WTC11 (cell line): ENCODE measurements at places on chromosomes 5 and 9.

DNA sequence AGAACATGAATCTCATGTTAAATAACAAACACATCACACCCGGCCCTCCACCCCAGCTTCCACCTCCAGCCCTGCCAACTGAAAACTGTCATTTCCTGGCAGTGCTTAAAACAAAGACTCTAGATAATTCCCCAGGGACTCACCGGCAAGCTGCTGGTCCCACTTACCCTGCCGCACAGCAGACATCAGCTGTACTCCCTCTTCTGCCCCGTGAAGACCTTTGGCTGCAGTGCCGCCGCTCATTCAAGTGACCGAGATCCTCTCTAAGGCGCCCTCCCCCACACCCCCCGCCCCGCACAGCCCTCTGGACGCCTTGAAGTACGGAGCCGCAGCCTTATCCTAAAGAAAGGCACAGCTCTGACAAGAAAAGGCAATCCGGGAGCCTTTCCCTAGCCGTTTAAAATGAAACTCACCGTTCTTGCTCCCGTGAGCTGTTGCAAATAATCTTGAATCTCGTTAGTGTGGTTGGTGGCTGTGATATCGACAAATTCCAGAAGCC is 434 bp downstream of the GLRX start:
- peak; percentile 36 for DNase-seq

- no peak for DNase-seq
Measured at GRCh38 chr9:116002181-116002580, 151.4 kb upstream of the PAPPA start.

GRCh38 chr9:119967867-119968535 is 598.8 kb upstream of the BRINP1 start:
- no peak for DNase-seq

- DNase-seq: peak; percentile 59
Measured at GRCh38 chr9:97046228-97046627, 7.3 kb upstream of the CTSV start.

DNA sequence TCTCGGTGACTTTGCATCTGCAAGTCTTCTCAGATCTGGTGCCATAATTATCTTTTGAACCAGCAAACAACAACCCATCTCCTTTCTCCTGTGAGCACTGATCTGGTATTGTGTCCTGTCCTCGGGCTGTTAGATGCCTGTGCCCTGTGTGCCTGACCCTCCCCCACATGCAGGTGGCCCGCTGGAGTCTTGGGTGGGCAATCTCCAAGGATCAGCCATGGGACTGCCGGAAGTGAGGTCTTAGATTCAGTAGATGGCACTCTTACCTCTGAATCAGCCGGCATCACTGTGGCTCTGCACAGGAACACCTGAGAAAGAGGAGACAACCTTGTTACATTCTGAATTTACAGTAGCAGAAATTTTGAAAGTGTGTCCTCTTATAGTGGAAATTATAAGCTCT is 172.4 kb downstream of the IRX2 start:
- DNase-seq: peak; percentile 31

DNA sequence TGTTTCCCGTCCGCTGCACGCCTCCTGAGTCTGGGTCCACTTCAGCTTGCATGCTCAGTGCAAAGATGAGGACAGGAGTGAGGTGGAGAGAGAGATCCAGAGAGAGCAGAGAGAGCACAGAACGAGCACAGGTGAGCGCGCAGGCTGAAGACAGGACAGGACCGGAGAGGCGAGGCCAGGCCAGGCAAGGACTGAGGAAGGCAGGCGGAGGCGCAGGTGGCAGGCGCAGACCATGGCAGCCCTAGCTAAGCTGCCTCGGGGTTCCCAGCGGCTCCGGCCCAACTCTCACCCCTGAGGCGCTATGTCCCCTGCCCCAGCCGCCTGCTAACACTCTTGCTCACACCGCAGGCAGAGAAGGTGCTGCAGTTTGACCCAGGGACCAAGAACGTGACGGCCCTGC is 9.7 kb downstream of the GRIN1 start:
- DNase-seq: no peak

- DNase-seq: no peak
Measured at GRCh38 chr9:22657713-22658112, 211.1 kb downstream of the DMRTA1 start.

GRCh38 chr5:5558102-5558501 is 135.6 kb downstream of the ICE1 start:
- no peak for DNase-seq

- DNase-seq: no peak
Measured at GRCh38 chr9:4146293-4146692, 153.6 kb downstream of the GLIS3 start.

GRCh38 chr5:179336871-179337795 is 8.1 kb downstream of the ADAMTS2 start:
- no peak for DNase-seq

- DNase-seq: no peak
Measured at GRCh38 chr5:149423794-149424268, 44.7 kb upstream of the IL17B start.

- DNase-seq: no peak
Measured at GRCh38 chr9:69615880-69616279, 56.3 kb downstream of the APBA1 start.

GRCh38 chr9:128575469-128575868 is 23.1 kb downstream of the SPTAN1 start:
- DNase-seq: no peak

DNA sequence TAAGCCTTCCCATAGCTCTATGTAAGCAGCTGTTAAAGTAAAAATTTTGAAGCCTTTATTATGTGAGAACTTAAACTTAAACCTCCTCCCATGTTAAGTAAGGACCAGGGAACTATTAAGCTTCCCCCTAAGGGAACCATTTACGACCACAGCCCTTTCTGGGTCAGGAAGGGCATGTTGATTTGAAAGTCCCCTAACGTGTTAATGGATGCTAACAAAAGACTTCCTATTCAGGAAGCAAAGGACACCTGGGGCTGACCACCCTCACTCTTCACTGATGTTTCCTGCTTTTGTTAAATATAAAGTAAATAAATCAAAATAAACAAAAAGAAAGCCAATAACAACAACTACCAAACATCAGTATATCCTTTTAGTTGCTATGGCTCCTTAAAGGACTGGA is 170.6 kb upstream of the RFX3 start:
- no peak for DNase-seq

- DNase-seq: no peak
Measured at GRCh38 chr5:172173564-172174153, 14.4 kb downstream of the STK10 start.

DNA sequence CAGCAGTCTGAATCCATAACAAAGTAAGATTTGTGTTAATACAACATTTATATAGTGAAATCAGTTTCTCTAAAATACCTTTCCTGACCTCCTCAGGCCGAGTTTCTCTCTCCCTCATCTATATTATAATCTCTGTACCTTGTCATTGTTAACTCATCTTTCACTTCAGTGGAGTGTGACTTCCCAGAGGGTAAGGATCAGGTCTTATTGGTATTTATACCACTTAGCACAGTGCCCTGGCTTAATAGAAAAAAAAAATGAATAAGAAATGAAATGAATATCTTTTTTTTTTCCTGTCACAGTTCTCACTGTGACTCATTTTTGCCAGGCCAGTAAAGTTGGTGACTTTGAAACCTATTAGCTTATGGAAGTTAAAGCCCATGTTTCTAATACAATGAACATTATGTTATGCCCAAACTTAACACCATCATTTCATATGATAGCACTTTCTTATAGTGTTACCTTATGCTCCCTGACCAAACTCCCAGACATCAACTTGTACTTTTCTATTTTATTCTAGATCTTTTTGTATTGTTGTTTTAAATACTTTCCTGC is 90.1 kb downstream of the NR3C1 start:
- DNase-seq: no peak

DNA sequence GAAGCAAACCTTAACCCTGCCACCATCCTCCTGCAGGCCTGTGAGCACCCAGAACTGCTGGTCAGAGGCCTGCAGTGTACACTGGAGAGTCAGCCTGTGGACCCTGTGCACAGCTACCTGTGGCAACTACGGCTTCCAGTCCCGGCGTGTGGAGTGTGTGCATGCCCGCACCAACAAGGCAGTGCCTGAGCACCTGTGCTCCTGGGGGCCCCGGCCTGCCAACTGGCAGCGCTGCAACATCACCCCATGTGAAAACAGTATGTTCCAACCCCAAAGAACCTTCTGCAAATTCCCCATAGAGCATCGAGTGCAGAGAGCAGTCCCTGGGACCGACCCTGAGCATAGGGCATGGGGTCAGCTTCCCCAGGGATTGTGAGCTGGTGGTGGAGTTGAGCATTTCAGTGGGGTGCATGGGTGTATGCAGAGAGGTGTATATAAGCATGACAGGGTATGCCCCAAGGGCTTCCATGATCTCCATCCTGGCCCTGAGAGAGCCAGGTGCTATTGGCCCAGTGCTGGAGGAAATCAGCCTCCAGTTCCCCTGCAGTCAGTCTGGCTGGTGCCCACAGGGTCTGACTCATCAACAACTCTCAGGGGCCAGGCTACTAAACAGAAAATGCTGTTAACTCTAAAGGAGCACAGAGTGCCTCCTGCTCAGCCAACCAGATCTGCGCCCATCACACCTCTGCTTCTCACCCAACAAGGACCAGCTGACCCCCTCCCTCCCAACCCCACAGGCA is 126.2 kb downstream of the SAXO1 start:
- no peak for DNase-seq

GRCh38 chr5:111719773-111720172 is 37.2 kb downstream of the NREP start:
- DNase-seq: no peak

DNA sequence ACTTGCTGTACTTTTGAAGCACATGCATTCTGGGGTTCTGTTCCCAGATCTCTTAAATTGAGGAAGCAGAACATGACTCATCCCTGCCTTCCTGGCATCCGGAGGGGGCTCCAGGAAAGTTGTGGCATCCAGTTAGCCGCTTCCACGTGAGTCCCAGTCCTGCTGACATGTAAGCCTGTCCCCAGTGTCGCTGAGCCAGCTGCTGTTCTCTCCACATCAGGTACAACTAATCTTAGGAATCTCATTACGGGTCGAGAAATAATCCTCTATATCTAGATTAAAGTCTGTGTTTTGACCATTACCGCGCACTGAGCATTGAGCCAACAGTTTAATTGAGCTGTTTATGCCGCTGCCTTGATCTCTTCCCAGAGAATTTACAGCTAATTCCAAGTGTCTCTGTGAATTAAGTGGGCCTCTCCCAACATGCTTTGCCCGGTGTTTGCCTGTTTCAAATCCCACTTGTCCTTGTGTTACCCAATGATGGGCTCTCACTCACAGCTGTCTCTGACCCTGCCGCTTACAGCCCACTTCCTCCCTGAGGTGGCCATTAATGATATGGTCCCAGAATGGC is 10.5 kb upstream of the SHB start:
- no peak for DNase-seq

GRCh38 chr9:133494636-133495326 is 15.9 kb upstream of the SLC2A6 start:
- DNase-seq: no peak

- DNase-seq: peak; percentile 39
Measured at GRCh38 chr5:176620333-176620981, 9.9 kb downstream of the SNCB start.
